ENCODE measurements at places on chromosomes 11 and 22.

GRCh38 chr22:31844941-31845340 is 91.1 kb downstream of the DEPDC5 start:
- no peak for DNase-seq

GRCh38 chr11:47337229-47337924 is 15.1 kb downstream of the MYBPC3 start:
- no peak for DNase-seq

- DNase-seq, result no peak
Observed at GRCh38 chr11:102422817-102423712, 29.5 kb downstream of the TMEM123 start.

DNA sequence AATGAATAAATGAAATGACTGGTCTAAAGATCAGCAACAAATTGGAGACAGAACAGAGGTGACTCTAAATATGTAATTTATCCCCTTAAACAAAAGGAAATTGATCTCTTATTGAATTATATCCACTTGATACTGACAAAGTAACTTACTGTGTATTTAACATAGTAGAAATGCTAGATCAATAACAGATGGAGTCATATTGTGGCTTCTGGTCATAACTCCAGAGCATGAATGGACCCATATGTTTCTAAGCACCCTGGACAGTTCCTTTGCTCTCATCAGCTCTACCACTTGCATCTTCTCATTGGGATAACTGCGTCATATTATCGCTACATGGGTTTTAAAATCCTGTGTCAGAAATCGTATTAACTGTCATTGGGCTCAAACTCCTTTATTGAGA is 222.3 kb downstream of the ETS1 start:
- no peak for DNase-seq

DNA sequence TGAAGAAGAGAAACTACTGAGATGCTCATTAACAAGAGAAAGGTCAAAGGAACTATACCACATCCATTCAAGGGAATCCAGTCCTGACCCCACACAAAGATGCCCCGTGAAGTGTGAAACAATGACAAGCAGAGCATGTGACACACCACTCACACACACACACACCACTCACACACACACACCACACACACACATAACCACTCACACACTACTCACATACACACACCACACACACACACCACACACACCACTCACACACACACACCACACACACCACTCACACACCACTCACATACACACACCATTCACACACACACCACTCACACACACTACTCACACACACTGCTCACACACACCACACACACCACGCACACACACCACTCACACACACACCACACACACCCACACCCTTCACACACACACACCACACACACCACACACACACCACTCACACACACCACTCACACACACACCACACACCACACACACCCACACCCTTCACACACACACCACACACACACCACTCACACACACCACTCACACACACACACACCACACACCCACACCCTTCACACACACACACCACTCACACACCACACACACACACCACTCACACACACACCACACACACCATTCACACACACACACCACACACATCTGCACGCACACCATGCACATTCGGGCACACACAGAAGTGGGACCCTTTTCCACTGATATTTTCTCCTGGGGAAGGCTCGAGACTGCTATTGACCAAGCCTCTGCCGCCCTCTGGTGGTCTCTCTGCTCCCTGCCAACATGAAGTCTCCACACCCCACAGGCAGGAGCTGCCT is 32.0 kb upstream of the COMT start:
- peak; percentile 32 for DNase-seq

GRCh38 chr11:9004183-9004926 is 554 bp upstream of the NRIP3 start:
- no peak for DNase-seq

GRCh38 chr11:74770456-74770855 is 21.8 kb downstream of the RNF169 start:
- no peak for DNase-seq

DNA sequence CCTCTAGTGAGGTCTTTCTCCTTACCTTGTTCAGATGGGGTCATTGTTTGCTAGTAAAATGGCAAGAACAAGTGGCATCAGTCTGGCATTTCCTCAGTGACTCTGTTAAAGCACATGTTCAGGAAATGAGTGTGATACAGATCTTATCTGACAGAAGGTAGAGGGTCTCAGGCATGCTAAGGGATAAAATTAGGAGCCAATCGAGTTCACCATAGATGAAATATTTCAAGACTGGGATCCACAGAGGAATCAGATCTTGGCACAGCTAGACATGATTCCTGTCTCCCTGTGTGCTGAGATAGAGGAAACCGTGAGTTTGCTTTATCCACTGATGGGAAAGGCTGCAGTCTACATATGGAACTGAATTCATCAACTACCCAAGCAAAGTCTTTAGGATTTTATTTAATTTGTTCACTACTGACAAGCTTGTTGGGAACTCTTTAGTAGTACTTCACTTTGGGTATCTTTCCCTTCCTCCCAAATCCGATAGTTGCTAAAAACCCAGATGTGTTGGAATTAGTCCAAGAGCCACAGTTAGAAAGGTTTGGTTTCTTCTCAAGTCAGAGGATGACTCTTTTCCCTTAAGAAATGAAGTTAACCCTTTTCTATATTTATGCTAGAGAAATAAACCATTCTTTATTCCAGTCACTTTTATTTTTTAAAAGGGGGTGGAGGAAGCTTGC is 18.4 kb downstream of the FAM118B start:
- DNase-seq, result no peak

- DNase-seq, result no peak
Observed at GRCh38 chr11:43567396-43567975, 113.1 kb upstream of the HSD17B12 start.

DNA sequence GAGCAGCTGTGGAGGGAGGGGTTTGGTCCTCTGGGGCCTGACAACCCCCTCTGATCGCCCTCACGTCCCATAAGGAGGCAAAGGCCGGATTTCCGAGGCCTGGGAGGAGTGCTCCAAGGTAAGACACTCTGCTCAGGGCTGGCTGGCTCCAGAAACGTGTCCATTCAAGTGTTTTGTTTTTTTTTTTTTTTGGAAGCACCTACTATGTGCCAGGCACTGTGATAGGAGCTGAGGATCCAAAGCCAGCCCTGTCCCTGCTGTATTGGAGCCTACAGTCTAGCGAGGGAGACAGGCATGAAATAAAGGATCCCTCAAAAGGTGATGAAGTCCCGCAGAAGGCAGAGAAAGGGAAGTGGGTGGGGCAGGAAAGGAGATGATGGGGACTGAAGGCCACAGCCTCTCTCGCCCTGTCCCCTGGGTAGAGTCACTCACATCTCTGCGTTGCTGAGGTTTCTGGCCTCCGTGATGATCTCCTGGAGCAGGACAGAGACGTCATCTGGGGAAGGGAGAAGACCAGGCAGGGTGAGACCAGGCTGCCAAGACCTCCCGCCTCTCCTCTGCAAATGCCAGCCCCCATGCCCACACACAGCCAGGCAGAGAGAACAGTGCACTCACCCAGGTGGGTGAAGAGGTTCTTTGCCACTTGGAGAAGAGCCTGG is 89.2 kb downstream of the PDE2A start:
- DNase-seq, result no peak

GRCh38 chr11:85299258-85299942 is 327.7 kb downstream of the DLG2 start:
- no peak for DNase-seq

DNA sequence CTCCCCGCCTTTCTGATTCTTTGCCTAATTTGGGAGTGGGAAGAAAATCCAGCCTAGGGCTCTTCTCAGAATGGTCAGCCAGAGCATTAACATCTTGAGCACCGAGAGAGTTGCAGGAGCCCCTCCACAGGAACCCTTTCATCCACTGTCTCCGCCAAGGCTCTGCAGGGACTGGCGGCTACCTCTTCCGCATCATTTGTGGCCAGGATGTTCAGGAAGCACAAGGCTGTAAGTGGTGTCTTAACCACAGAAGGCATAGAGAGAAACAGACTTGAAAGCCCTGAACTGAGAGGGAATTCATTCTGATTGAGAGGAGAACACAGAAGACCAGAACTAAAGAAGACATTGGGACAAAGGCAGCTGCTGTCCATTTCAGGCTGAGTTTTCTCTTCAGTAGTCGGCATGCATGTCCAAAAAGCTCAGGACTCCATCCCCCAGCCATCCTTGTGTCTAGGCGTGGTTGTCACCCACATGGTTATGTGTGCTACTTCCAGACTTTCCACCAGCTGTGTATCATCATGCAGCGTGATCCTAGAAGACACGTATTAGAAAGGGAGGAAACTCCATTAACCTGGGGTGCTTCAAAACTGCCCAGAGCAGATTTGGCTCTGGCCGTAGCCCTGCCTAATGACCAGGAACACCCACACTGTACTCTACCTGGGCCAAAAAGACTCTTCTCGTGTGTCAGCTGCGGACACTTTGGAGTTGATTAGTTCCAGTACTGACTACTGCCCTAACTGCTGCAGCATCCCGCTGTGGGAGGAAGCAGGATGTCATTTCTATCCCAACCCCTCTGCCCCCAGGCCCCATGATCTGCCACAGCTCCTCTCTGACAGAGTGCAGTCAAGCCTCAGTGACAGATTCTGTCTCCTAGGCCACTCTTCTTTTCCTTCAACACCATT is 725.1 kb downstream of the NTM start:
- no peak for DNase-seq

- no peak for DNase-seq
Observed at GRCh38 chr11:67317888-67318555, 14.7 kb downstream of the SSH3 start.

DNA sequence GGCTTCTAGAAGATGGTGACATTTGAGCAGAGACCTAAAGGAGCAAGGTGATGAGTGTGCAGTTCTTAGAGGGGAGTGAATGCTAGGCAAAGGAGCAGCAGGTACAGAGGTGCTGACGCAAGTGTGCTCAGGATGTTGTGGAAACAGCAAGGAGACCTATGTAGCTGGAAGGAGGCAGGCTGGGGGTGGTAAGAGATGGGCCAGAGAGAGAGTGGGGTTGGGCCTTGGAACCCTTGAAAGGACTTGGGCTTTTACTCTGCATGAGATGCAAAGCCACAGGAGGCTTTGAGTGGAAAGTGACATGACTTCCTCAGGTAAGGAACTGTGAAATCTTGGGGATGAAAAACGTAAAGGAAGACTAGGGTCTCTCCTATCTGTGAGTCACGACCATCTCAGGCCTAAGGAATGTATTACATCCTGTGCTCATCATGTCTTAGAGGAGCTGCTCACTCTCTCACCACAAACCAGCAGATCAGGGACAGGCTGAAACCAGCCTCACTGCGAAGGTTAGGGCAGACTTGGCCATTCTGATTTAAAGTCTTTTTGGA is 65.4 kb downstream of the MICAL2 start:
- DNase-seq, result no peak

DNA sequence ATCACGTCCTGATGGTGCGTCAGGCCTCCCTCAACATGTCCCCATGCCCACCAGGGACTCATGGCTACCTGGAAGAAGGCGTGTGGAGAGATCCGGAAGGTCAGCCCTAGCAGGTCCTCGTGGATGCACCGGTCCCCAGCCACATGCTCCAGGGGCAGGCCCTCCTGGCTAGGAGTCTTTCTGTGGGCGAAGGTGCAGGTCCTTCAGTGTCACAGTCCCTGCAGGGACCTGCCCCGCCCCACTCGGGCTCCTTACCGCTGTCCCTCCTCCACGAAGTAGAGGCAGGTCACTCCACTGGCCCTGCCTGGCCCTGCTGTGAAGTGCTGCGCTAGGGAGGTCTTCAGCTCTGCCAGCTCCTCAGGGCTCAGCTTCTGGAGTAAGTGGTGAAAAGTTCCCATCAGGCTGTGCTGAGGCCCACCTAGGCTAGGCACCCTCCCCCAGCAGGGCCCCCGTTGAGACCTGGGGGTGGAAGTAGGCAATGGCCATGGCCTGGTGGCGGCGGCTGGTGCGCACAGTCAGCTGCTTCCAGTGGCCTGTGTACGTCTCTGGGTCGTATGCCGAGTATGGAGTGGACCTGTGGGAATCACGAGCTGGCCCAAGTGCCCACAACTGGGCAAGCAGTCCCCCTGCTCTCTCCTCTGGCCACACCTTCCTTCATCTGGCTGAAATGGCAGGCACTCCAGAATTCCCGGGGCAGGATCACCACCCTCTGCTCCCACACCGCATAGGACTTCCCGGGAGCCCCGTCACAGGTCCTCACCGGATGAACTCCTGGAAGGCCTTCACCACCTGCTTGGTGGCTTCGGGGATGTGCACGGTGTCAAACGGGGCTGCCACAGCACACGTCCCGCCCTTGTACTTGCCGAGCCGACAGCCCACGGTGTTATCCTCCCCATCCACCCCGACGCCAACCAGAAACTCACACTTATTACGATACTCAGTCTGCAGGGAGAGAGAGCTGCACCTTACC is 1.1 kb upstream of the RANBP1 start:
- no peak for DNase-seq

- no peak for DNase-seq
Observed at GRCh38 chr22:28438183-28438768, 241.4 kb downstream of the TTC28 start.

DNA sequence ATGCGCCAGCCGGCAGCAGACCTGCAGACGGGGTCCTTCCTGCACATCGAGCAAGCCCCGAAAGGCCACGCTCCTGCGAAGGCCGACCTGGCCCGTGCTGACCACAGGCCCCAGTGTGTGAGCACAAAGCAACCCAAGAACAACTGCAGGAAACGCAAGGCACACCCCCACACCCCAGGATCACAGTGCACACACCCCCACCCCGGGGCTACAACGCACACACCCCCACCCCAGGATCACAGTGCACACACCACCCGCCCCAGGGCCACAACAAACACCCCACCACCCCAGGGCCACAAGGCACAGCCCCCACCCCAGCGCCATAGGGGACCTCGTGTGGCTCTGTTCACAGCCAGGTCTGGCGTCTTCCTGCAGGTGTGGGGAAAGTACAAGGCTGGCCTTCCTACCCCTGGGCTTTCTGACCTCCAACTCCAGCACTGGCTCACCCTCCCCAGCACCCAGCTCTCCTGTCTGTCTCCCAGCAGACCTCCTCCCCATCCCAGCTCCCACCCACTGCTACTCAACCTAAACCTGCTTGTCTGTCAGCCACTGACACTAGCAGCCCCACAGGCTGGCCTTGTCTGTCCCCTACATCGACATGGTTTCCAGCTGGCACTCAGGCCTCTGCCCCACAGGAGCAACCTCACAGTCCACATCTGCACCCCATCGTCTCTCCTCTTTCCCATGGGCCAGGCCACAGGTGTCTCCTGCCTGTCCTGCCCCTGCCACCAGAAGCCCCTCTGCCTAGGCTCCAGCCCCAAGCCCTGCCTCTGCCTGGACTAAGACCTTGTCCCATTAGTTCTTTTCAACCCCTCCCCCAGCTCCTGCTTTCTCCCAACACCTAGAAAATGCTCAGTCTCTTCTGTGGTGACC is 20.5 kb upstream of the EFCAB6 start:
- no peak for DNase-seq

Measured in GM12878 (cell line).